ENCODE measurements at places on chromosomes 4 and X.

DNA sequence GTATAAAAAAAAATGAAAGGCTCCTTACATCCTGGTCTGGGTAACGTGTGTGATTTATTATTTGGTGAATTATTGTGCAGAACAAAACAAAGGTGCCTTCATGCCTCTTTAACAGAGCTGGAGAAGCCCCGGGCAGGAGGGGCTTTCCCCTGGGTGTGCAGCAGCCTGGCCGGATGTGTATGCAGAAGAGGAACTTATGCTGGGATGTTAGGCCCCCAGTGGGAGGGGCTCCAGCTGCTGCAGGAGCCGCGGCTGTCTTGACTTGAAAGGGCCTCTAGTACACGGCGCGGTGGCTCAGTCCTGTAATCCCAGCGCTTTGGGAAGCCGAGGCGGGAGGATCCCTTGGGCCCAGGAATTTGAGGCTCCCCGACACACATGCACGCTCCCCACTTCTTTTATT lies 16.0 kb downstream of the CCNQ start:
- DNase-seq, result peak; percentile 13

DNA sequence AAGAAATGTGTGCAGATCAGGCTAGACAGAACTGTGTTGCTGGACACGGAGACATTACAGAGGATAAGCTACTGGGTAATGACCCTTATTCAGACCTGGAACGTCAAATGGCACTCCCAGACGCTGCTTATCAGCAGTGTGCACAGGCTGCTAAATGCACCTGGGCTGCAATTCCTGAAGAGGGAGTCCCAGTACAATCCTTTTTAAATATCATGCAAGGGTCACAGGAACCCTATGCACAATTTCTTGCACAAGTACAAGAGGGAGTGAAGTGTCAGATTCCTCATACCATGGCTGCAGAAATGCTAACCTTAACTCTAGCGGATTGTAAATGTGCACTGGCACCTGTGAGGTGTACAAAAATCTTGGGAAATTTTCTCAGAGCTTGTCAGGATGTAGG lies 16.9 kb downstream of the SPIN2B start:
- no peak for DNase-seq

DNA sequence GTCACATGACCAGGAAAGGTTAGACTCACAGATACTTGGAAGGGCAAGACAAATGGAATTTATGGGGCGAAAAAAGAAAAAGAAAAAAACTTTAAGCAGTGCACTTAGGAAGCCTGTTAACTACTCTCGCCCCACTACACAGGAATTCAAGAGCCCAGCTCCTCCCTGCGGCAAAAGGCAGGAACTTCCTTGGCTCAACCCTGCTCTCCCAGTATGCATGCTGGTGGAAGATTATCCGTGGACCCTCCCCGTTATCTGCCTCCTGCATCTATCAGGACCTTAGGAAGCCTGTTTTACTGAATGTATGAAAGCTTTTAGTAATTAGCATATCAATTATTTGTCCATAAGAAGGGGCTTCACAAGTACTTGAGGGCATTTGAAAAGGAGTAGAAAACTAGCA lies 40.1 kb upstream of the RPA4 start:
- no peak for DNase-seq

- DNase-seq, result no peak
Measured at GRCh38 chr4:52659722-52660261, 691 bp upstream of the USP46 start.

DNA sequence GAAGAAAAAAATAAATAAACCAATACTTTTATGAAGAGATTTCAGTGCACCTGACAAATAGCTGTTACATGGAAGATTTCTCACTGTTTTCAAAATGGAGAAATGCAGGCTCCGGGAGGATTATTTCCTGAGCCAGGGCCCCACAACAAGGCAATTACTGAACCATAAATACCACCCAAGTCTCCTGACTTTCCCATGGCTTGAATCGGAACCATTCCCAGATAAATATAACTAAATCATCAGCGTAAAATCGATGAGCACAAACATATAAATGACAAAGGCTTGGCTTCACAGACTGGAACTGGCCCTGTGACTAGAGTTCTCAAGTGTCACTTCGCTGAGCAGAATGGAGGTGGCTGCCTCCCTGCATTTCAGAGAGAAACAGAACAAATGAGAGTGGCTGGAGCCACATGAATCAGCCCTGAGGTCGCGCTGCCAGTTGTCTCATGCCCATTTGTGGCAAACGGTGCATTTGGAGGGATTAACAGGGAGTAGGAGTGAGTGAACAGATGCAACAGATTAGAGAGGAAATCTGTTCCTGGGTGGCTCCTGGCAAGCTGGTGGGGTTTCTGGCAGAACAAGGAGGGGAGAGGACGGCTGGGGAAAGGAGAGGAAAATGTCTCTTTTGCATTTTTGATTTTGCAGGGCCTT lies 57.3 kb upstream of the STIM2 start:
- DNase-seq, result no peak

GRCh38 chr4:126661194-126661593 lies 971.6 kb upstream of the INTU start:
- DNase-seq, result no peak

DNA sequence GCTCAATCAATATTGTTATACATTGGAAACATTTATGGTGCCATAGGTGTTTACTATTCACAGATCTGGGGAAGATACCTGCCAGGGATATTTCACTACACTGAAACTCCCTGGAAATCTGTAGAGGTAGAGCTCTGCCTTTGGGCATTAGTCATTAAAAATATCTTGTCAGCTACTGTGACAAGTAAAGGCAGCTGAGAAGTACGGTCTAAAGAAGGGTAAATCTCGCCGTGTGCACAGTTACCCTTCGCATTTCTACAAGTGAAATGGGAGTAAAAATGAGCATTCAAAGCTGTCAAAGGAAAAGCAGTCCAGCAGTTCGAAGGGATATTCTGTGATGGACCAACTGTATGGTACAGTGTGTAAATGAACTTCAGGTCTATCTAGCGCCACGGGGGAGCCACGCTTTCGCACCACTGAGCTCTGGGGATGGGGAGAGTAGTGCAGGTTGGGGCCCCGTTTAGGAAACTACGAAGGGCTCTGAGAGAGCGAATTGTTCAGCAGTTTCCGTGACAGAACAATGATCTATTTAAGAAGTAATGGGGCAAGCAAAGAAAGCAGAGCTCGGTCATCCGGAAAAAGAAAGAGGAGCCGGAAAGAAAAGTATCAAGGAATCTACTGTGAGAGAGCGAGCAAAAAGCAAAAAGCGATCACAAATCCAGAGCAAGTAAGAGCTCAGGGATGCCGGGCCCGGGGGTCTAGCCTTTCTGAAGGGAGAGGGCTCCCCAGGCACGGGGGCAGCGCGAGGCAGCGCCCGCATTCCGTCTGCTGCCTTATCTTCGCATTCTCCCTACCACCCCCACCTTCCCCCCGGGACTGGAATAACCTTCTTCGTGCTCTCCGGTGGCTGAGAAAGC lies 646 bp downstream of the TIGD4 start:
- no peak for DNase-seq

- DNase-seq, result no peak
Measured at GRCh38 chrX:24619647-24620046, 27.5 kb downstream of the PCYT1B start.

DNA sequence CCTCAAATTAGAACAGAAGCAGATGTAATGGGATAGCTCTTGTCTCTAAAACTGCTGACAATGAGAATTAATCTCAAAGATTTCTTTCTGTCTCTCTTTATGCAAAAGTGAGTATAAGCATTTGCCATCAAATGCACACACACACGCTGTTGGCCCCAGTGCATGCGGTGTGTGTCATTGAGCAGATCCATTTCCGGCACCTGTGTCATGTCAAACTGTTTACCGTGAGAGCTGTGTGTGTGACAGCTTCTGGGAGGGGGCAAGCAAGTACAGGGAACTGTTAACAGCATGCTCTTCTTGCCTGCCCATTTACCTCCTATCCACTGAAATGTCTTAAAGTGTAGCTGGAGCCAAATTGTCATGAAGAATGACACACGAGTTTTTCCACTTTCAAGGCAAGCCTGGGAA lies 297.9 kb upstream of the FAT4 start:
- DNase-seq, result no peak

DNA sequence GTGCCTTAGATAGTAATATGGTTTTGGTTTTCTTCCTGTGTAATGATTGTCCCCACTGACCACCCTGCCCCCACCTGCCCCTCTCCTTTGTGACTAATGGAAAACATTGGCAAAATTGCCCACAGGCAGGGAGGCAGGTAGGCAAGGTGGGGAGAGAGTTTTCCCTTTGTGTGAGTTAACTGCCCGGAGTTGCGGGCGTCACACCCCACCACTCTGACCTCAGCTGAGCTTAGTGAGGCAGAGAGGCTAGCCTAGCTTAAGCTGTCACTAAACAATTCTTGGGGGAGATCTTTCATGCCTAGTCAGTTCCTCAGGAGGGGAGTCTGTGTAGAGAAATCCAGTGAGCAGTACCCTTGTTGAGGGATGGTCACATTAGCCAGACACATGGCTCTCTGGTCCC lies 245.3 kb downstream of the BCOR start:
- DNase-seq, result no peak

DNA sequence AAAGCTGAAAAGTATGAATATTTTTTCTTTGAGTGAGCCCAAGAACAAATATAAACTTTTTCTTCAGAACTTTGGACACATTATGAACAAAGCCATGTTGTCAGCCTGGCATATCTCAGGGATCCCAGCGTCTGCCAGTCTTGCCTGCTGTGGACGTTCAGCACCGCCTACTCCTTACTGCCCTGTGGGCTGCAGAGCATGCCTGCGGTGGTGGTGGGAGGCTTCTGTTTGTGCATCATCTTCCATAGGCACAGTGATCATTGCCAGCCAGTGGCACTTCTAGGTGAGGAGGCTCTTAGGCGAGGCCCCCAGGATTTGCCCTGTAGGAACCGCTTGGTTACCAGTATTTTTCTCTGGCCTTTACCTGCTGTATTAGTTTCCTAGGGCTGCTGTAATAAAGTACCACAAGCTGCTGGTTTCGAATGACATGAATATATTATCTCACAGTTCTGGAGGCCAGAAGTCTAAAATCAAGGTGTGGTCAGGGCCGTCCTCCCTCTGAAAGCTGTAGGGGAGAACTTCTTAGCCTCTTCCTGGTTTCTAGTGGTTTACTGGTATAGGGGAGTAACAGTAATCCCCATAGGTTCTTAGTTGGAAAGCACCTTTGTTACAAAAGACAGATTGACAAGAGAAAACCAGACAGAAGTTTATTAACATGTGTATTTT lies 15.4 kb downstream of the ANXA3 start:
- no peak for DNase-seq

DNA sequence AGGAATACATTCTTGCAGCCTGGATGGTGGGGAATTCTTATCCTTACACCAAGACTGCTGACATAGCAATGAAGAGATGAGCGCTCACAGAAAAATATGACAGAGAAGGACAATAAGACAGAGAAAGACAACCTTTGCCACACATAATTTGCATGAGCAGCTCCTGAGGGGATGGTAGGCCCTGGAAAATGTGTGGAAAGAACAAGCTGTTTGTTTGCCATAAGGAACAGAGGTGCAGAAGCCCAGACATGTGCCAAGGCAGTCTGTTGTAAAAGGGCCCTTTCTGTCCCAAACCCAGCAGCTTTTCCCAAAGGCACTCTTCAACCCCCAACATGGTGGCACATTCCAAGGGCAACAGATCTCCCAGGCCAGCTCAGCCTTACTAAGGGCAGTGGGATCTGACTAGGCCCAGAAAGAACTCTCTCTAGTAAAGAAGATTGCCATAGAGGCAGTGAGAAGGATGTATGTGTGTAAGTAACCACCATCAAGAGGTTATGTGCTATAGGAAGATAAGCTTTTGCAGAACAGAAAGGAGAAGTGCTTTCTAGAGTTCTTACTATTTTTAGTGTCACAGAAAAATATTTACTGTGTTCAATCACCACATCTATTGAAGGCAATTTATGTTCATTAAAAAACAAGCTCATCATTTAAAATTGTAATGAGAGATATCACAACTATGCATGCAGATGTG lies 287.0 kb upstream of the RASGEF1B start:
- no peak for DNase-seq

DNA sequence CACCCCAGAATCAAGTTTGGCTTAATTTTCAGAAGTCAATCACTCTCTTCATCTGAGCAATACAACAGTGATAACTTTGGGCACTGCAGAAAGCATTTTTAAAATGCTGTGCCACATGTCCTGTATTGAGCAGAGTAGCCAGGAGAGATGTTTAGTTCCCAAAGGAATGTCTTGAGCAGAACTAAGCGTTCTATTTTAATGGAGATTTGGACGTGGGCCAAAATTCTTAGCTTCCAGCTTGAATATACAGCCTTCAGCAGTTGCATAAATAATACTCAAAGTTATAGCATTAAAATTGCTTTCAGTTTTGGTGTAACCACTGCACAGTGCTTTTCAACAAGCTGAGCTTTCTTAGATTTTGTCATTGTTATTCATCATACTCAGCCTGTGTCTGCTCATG lies 679.2 kb downstream of the NLGN4X start:
- DNase-seq, result no peak

DNA sequence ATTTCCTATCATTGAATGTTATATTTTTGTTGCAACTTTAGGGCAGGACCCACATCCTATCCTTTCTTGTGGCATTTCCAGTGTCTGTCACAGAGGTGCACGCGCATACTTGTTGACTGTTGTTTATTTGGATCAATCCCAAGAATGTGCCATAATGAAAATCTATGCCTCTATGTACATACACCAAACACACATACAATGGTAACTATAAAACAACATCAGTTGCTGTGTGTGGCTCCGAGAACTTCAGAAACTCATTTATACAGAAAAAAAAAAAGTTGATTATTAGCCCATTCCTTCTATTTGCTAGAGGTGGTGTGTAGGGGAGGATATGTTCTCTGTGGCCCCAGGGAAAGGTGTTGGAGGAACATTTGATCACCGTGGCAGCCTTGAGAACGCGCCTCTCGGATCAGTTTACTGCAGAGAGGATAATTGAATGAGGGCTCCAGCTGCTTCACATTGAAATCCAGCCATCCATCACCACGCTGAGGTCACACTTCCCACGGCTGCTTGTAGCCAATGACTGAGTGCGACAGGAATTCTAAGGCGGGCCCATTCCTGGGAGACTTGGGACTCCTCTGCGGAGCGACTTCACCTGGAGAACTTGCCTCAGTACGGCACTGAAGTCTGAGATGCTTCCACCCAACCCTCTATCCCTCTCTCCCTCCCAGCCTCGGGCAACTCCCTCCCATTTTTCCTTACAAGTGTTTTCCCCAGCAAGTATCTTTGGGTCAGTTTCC lies 19.5 kb downstream of the SMPX start:
- no peak for DNase-seq
